T-helper 2 cell (primary cell): ENCODE measurements at places on chromosomes 13 and 19.

- DNase-seq = no peak
Observed at GRCh38 chr13:49292742-49293486, 45.2 kb downstream of the CDADC1 start.

GRCh38 chr13:108096301-108096915, 118.9 kb downstream of the LIG4 start:
- DNase-seq = no peak

- DNase-seq = no peak
Observed at GRCh38 chr13:35909837-35910540, 221.2 kb downstream of the DCLK1 start.

DNA sequence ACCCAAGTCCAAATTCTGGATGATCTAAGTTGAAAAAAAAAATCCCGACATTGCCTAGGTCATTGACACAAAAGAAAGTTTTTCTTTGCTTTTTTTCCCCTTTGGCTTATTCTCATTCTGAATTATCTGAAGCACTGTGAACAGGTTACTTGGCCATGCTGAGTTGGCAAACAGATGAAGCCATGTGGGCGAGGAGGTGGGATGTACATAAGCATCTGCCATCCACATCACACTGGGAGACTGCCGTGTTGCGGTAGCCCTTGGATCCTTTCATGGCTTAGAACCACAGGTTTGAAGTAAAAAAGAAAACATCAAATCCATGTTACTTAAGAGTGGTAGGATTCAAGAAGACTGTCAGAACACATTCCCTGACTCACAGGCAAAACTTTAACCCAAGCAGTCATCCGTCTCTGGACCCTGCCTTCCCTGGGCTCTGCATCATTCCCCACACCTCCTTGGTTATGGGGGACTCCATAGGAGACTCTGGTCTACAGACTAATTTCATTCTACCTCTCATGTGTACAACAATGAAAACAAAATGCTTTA, 242.5 kb upstream of the SERP2 start:
- no peak for DNase-seq

DNA sequence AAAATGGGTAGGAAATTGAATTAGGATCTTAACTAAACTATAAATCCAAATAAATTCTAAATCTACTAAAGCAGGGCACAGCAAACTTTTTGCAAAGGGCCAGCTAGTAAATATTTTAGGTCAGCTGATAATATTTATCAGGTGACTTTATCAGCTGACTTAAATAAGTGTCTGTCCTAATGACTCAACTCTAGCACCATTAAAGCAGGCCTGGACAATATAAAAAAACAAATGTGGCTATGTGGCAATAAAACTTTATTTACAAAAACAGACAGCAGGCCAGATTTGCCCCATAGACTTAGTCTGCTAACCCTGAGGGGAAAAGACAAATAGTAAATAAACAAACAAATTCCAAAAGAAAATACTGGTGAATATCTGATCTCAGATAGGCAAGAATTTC, 27.7 kb upstream of the DOCK9 start:
- DNase-seq = no peak

DNA sequence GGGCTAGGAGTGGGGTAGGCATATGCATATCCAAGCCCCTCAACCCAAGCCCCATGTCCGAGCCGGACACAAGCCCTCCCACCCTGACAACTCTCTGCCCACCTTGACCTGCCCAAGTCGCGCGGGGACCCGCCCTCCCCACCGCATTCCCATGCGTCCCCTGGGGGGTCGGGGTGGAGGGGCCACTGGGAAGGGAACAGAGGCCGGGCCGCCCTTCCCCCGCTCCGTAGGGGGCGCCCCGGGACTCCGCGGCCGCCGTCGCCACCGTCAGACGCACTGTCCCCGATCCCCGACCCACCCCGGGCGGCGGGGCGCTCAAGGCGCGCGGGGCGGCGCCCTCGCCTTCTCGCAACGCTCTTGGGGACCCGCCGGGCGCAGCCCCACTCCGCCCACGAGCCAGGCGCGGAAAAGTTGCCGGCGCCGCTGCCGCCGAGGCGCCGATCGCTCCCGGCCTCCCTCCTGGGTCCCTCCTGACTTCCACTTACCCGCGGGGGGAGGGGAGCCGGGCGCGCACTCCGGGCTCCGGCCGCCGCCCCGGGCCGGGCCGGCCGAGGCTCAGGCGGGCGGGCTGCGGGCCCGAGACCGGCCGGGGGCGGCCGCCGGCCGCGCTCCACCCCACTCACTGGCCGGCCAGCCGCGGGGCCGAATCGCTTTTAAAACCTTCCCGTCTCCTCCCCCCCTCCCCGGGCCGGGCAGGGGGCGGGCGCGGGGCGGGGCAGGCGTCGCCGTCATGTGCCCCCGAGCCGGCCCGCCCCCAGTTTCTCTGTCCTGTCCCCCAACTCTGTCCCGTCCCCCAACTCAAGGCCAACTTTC, 34.4 kb upstream of the NANOS3 start:
- DNase-seq = peak; percentile 78

DNA sequence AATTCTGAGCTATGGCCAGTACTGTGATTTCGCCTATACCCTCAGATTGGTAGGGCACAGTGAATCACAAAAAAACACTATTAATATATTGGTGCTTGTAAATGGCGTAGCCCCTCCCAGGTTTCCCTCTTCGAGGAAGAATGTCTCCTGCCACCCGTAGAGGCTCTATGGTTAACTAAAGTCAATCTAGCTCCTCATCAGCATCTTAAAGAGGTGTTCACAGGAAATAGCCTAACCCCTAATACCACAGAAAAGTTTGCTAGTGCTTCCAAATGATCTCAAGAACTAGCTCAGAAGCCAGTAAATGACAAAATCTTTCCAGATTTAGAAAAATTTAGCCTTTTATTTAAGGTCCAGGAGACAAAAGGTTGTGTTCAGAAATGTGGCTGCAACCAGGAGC, 56.3 kb upstream of the DCT start:
- DNase-seq = no peak

GRCh38 chr19:14030997-14031718, 404 bp upstream of the IL27RA start:
- DNase-seq = peak; percentile 76

DNA sequence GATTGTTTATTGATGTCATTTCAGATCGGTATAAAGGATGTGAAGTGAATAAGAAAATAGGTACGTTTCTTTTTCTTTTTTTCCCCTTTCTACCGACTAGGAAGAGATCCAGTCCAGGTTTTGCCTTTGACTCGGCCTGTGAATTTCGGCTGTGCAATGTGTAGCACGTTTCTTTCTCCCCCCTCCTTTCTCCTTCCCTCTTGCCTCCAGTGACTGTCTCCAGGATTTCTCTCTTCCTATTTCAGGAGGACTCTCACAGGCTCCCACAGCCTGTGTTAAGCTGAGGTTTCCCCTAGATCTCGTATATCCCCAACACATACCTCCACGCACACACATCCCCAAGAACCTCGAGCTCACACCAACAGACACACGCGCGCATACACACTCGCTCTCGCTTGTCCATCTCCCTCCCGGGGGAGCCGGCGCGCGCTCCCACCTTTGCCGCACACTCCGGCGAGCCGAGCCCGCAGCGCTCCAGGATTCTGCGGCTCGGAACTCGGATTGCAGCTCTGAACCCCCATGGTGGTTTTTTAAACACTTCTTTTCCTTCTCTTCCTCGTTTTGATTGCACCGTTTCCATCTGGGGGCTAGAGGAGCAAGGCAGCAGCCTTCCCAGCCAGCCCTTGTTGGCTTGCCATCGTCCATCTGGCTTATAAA, at the start of gene GPC6:
TSS of gene GPC6 (plus strand) at position 185 of the 657 bp plus-strand sequence.
- DNase-seq = no peak

GRCh38 chr13:51041126-51041525, 69.9 kb downstream of the C13orf42 start:
- DNase-seq = no peak

DNA sequence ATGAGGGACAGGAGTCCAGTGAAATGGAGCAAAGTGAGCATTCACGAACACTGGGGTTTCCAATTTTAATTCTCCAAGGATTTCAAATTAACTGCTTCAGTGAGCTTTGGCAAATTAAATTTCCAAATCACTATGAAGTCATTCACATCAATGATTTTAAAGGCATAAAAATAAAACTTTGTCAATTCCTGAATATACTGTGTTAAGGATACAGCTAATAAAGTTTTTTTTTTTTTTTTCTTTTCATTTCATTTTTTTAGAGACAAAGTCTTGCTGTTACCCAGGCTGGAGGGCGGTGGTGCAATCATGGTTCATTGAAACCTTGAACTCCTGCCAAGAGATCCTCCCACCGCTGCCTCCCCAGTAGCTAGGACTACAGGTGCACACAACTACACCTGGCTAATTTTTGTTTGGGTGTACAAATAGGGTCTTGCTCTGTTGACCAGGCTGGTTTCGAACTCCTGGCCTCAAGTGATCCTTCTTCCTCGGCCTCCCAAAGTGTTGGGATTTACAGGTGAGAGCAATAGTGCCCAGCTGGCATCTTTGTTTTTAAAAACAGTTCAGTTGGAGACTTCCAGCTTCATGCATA, 21.9 kb downstream of the RBM26 start:
- DNase-seq = no peak
